ENCODE measurements at places on chromosomes 2 and 18. TPM values are rescaled to one million over a fixed set of nuclear protein-coding genes. Genes with fewer than 3 reads are reported as not detected.

GRCh38 chr18:2960983-2961696 lies 51.8 kb downstream of the LPIN2 start:
- H3K36me3 ChIP-seq: peaks cover 13% of the 10 kb centered on the region
- H3K4me1 ChIP-seq: peaks cover 2% of the 10 kb centered on the region
- DNase-seq: no peak
- H3K27ac ChIP-seq: peak overlapping the region; percentile 45

DNA sequence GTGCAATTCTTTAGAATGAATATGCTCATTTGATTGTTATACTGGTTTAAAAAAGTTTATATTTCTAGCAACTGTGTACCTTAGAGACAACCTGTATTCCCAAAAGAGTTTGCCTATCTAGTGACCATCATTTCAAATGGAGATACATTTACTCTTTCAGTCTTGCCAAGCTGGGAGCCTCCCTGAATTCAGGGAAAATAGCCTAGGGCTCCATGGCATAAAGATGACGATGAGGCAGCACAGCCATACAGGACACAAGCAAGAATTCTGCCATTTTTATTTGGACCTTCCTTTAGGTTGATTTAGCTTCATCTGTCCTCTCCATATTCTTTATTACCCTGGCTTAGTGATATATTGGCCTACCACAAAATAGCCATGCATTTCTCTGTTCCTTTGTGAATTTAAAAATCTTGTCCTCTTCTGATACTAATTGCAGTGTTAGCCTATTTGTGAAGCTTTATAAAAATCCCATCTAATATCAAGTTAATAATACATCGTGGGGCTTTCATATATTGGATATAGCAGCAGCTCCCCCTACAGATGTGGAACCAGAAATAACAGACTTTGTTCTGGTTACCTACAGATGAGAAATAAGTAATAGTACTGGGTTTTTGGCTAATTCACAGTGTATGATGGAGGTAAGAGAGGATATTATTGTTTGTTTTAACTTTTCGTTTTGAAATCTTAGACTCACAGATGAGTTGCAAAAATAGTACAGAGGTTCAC lies 1661.9 kb upstream of the PIK3C3 start:
- no peak overlapping the region for H3K27ac ChIP-seq
- no peak for DNase-seq
- H3K27me3 ChIP-seq: no peaks in the 10 kb centered on the region
- no peak overlapping the region for H3K4me3 ChIP-seq
- no peaks in the 10 kb centered on the region for H3K4me1 ChIP-seq

- no peaks in the 10 kb centered on the region for H3K36me3 ChIP-seq
- H3K27me3 ChIP-seq: no peaks in the 10 kb centered on the region
- H3K27ac ChIP-seq: no peak overlapping the region
- H3K4me1 ChIP-seq: peaks cover 7% of the 10 kb centered on the region
- DNase-seq: no peak
- H3K4me3 ChIP-seq: peak overlapping the region; percentile 90
Observed at GRCh38 chr2:100105678-100106054, 36.7 kb downstream of the AFF3 start.

DNA sequence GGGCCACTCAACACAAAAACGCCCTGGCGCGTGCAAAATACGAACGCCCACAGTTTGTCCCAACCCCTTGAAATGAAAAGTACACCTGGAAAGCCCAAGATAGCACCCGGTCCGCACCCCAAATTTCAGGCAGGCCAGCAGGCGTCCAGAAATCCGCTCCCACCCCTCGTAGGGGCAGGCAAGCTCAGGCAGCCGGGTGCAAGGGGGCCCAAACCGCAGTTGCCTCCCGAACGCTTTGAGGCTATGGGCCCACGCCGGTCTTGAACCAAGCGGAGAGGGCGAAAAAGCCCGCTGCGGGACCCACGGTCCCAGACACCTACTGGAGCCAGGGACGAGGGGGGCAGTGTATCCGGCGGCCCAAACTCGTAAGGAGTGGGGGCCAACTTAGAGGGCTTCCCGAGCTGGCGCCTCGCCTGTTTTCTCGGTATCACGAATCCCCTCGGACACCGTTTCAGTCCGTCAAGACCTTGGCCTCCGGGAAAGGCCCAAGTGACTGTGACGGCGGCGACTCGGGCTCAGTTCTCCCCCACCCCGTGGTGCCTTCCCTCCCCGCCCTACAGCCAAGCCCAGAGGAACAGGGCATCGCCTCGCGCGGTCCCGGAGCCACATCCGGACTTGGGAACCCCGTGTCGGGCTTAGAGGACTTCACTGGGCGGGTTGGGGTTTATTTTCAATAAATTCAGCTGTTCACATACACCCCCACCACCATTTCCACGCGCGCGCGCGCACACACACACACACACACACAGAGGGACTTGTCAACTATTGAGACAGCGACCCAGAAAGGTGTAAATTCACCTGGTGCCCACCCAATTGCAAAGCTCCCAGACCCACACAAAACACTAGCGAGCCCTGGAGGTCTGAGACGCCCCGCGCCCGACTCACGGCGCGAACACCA lies 6.2 kb upstream of the SATB2 start:
- H3K27ac ChIP-seq: no peak overlapping the region
- no peaks in the 10 kb centered on the region for H3K36me3 ChIP-seq
- no peak for DNase-seq

DNA sequence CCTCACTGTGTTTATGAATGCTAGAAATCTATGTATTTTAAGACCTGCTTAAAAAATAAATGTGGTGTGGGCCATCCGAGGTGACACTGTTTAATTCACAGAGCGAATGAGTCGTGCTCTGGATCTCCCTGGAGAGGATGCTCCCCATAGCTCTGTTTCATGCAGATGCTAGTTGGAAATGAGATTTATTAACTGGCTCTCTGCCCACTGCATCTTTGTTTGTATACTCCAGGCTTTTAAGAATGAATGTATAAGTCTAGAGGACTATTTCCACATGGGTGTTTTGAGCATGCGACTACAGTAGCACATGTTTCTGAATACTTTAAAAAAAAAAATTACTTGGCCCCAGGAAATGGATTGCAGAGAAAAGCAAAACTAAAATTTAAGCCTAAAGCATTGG lies 3.9 kb downstream of the MAPRE2 start:
- H3K36me3 ChIP-seq: no peaks in the 10 kb centered on the region
- no peak overlapping the region for H3K4me3 ChIP-seq

GRCh38 chr2:49262801-49263560 lies 108.7 kb upstream of the FSHR start:
- no peak overlapping the region for H3K4me3 ChIP-seq
- DNase-seq: no peak
- no peaks in the 10 kb centered on the region for H3K4me1 ChIP-seq
- no peaks in the 10 kb centered on the region for H3K27me3 ChIP-seq
- H3K36me3 ChIP-seq: no peaks in the 10 kb centered on the region

- no peak for DNase-seq
- no peaks in the 10 kb centered on the region for H3K4me1 ChIP-seq
- H3K27ac ChIP-seq: no peak overlapping the region
- H3K4me3 ChIP-seq: no peak overlapping the region
Observed at GRCh38 chr18:4208366-4208765, 246.7 kb downstream of the DLGAP1 start.

DNA sequence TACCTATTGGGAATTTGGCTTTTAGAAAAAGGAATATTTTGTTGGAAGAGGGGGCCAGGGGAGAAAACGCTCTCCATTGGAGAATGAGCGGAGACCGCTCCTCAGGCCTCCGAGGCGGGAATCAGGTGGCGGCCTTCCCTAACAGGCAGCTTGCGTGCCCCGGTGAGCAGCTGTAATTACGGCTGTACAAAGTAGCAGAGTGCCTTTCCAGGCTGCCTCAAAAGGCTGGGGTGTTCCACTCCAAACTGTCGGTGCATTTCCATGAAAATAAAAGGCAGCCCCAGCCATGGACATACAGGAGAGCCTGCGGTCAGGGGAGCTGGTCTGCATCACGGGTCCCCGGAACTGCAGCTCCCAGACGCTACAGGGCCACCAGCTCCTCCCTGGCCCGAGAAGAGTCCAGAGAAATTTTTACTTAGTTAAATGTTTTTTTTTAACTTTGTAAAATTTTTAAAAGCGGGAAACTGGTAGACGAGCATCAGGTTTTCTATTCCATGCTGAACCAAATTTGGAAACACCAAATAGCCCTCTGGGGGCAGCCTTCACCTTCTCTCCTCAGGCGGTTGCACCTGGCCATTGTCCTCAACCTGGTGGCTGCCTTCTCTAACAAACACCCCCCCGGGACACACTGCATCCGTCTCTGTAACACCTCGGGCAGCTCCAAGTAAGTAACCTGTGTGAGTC lies 209.3 kb upstream of the SALL3 start:
- H3K36me3 ChIP-seq: no peaks in the 10 kb centered on the region
- H3K4me1 ChIP-seq: no peaks in the 10 kb centered on the region
- no peak overlapping the region for H3K4me3 ChIP-seq

GRCh38 chr18:5771343-5771742 lies 124.0 kb downstream of the TMEM200C start:
- H3K36me3 ChIP-seq: no peaks in the 10 kb centered on the region
- H3K27me3 ChIP-seq: no peaks in the 10 kb centered on the region
- H3K4me1 ChIP-seq: no peaks in the 10 kb centered on the region
- no peak for DNase-seq
- no peak overlapping the region for H3K27ac ChIP-seq

DNA sequence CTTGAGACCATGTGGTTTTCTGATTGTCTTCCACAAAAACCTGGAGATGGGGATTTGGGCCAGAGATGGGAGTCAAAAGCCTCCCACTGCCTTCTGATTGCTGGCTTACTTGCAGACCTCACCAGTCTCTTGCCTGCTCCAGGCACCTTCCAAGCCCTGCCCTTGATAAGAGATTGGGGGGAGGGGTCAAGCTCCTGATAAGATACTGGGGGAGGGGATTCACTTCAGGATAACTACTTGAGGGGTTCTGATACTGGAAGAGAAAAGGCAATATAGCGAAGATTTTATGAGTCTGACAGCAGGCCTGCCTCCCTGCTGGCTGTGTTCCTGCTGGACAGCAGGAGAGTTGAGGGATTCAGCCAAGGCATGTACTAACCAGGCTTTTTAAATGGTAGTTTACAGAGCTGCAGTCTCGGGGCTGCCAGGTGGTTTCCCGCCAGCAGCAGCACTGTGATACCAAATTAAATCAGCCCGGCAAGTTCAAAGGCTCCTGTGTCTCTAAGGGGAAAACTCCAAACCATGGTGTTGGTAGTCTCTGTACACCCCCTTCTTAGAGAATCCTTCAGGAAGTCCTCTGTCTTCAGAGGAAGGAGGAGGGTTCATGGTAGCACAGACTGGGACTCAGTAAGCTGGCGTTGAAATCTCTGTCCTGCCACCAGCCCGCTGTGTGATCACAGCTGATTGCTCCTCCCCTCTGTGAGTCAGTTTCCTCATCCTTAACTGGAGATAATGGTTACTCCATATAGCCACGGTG lies 58.3 kb downstream of the FBXO36 start:
- H3K36me3 ChIP-seq: no peaks in the 10 kb centered on the region
- H3K27me3 ChIP-seq: no peaks in the 10 kb centered on the region
- no peak overlapping the region for H3K27ac ChIP-seq
- peaks cover 3% of the 10 kb centered on the region for H3K4me1 ChIP-seq
- no peak for DNase-seq
- H3K4me3 ChIP-seq: no peak overlapping the region

DNA sequence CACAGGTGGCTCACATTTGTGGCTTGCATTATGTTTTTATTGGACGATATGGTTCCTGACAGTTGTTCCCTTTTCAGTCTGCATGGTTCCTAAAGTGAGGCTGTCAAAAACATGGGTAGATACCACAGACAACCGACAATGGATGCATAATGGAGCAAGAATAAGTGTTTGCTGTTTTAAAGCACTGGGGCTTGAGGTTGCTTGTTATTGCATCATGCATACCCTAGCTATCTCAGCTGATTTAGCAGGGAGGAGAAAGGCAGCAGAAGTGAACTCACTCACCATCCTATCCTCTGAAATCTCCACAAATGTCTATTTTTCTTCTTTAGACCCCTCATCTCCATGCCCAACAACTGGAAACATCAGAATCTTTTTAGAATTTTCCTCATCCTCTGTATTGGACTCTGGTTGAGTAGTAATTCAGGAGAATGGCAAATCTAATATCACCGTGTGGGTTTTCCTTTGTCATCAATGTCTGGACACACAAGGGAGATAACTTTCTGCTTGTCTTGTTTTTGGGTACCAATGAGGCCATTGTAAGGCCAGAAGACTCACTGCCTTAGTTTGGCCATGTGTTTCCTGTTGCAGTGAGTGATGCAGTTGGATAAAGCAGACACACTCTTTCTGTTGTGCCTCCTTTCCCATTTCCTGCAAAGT lies 46.7 kb downstream of the FBXO48 start:
- no peaks in the 10 kb centered on the region for H3K4me1 ChIP-seq
- H3K4me3 ChIP-seq: no peak overlapping the region
- no peaks in the 10 kb centered on the region for H3K36me3 ChIP-seq
- no peaks in the 10 kb centered on the region for H3K27me3 ChIP-seq
- no peak overlapping the region for H3K27ac ChIP-seq

DNA sequence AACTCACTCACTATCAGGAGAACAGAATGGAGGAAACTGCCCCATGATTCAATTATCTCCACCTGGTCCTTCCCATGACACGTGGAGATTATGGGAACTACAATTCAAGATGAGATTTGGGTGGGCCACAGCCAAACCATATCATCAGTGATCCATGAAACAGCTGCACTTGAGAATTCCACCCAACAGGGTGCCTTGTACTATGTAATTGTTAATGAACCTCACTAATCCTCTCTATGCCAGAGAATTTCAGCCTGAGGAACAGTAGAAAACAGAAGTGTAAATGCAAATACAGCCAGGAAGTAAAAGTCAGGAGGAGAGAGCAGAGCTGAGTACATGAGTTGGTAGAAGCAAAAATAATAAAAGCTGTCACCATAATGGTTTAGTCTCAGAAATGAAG lies 261.4 kb downstream of the EPHA4 start:
- no peak overlapping the region for H3K4me3 ChIP-seq
- no peaks in the 10 kb centered on the region for H3K36me3 ChIP-seq
- H3K27me3 ChIP-seq: no peaks in the 10 kb centered on the region
- DNase-seq: no peak
- no peak overlapping the region for H3K27ac ChIP-seq

DNA sequence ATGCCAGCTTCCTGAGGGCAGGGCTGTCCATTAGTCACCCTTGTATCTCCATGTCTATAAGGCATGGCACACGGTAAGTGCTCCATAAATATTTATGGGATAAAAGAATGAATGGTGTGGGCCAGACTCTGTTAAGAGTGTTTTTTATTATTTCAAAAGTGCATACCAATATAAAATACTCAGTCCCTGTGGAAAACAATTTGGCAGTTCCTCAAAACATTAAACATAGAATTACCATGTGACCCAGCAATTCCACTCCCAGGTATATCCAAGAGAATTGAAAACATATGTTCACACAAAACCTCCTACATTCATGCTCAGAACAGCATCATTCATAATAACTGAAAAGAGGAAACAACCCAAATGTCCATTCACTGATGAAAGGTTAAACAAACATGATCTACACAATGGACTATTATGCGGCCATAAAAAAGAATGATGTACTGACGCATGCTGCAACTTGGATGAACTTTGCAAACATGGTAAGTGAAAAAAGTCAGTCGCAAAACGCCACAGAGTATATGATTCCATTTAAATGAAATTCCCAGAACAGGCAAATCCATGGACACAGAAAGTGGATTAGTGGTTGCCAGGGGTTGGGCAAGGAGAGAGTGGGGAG lies 69.1 kb upstream of the TCF7L1 start:
- no peaks in the 10 kb centered on the region for H3K27me3 ChIP-seq
- no peak overlapping the region for H3K27ac ChIP-seq
- DNase-seq: no peak
- H3K36me3 ChIP-seq: no peaks in the 10 kb centered on the region
- peaks cover 9% of the 10 kb centered on the region for H3K4me1 ChIP-seq

GRCh38 chr2:235493402-235493774 lies 455 bp upstream of the AGAP1 start:
- peak overlapping the region; percentile 72 for H3K4me3 ChIP-seq
- peaks cover 6% of the 10 kb centered on the region for H3K4me1 ChIP-seq
- peak overlapping the region; percentile 14 for H3K27ac ChIP-seq
- DNase-seq: no peak
- no peaks in the 10 kb centered on the region for H3K27me3 ChIP-seq
- H3K36me3 ChIP-seq: no peaks in the 10 kb centered on the region

UGT1A8 gene
- total RNA-seq: not detected

HOXD13 gene
- not detected for total RNA-seq

B3GNT7 gene
- total RNA-seq: 1.1 TPM

CFC1 gene
- total RNA-seq: not detected

Data from liver (tissue), 10 donors.